ENCODE measurements at places on chromosomes 4 and X.

DNA sequence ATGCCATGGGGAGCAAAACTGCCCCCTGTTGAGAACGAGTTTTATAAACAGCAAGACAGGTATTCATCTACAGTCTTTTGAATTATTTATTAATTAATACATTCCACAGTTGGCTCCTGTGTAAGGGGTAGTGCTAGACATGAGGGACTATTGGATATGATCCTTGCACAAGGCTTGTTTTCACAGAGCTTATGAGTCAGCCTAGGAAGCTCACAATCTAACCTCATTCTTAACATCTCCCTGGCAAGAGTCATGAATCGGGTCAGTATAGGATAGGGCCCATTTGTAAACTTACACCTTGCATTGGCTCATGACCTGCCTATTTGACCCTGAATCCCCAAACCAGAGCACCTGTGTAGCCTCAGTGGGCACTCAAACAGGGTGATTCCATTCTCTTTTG lies 209.1 kb upstream of the HCCS start:
- DNase-seq, result peak; percentile 66

GRCh38 chr4:87565746-87566145 lies 36.6 kb upstream of the SPARCL1 start:
- DNase-seq, result no peak

DNA sequence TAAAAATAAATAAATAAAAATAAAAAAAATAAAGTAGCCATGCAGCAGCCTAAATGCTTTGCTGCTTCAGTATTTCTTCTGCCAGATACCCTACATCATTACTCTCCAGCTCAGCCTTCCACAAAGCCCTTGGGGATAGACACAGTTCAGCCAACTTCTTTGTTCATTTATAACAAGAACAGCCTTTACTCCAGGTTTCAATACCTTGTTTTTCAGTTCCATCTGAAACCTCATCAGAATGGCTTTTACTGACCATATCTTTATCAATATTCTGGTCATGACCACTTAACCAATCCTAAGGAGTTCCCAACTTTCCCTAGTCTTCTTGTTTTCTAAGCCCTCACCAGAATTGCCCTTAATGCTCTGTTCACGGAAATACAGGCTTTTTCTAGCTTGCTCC lies 128.3 kb upstream of the MED14 start:
- no peak for DNase-seq

DNA sequence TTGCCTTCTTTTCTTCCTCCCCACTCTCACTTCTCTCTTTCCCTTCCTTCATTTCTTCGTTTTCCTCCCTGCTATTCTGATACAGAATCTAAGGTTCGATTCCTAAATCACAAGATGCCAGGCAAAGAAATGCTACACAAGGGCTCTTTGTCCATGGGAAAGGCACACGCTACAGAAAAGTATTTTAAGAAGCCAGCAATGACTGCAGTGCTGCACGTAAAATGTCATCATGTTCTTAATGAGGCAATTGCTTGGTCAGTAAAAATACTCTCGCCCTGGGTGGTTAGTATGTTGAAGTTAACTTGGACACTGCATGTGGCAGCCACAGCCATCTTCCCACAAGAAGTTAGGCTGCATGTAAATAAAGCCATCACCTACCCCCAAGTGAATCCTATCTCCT lies 178.4 kb downstream of the DHX15 start:
- no peak for DNase-seq

- DNase-seq, result peak; percentile 70
These were observed 11.0 kb downstream of the SRD5A3 start for GRCh38 chr4:55356991-55357461.

DNA sequence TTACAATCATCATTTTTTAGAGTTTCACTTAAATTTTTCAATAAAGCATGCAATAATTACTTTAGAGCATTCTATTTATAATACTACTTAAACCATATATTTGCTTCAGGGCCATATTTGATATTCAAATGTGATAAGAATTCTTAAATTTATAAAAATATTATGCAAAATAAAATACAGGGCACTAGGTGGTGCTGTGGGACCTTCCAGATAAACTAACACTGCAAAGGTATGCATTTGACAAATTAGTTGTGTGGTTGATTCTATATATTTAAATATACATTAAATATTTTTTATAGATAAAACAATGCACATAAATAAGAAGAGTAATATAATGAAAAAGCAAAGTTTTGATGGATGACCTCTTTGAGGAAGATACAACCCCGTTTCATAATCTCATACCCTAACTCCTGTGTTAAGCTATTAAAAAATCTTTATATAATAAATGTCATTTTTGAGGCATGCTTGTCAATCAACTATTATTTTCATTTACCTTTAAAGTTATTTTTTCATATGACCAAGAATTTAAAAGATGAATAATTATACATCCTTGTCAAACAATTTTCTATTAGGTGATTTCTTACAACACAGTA lies 128.4 kb downstream of the REELD1 start:
- DNase-seq, result peak; percentile 55

DNA sequence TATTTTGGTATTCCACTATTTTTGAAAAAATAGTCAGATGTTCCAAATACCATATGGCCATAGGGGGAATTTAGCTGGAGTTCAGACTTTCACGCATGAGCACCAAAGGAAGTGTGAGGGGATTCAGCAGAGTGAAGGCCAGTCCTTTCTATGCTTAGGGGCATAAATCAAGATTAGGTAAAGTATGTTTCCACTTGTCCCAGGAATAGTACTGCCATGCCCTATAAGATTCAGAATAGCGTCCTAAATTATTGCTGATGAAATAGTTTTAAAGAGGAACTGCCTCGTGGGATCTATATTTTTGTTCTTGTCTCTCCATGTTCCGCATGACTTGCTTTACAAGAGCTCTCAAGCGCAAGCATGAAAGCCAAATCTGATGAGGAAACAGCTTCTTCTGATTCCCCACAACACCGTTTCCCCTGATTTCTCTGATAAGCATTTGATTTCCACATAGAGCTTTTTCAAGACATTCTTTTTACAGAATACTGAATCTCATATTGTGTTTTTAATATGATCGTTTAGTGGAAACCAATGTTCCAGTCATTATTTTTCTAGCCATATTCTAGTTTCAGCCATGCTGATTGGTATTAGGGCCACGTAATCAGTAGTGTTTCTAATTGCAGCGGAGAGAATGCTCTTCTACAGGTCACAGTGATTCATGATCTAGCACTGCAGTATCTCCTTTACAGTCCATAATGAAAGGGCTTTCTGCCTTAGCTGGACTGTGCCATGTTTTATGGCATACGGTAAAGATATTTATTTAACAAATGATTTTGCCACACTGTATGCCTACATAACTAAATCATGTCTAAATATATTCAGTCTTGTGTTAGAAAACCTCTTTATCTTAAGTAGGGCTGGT lies 492.3 kb downstream of the CENPC start:
- DNase-seq, result no peak

DNA sequence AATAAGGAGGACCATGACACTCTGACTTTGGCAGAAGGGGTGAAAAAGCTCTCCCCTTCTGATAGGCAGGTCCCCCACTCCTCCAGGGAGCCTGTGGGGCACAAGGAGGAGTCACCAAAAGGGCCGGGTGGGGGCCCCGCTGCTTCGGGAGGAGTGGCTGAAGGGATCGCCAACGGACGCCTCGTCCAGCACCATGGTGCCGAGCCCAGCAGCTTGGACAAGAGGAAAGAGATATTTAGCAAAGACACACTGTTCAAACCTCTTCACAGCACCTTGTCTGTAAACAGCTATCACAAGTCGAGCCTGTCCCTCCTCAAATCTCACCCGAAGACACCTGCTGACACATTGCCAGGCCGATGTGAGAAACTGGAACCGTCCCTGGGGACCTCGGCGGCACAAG lies 105.6 kb downstream of the STOX2 start:
- DNase-seq, result no peak

- peak; percentile 53 for DNase-seq
These were observed 114.6 kb downstream of the CPE start for GRCh38 chr4:165493359-165493758.

DNA sequence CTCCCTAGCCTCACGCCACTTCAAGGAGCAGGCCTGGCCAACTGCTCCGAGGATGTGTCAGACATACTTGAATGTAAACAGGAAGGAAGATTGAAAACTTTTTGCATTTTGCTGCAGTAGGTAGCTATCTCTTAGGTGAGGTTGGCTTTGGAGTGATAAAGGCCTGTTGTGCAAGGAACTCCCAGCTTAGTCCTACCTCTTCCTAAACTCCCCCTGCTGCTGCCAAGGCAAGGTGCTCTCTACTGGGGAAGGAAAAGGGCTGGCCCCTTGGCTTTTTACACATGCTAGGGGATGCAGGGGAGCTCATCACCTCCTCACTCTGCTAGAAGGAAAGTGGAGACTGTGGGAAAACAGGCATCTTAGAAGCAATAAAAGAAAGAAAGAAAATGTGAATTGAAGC lies 10.7 kb upstream of the BRS3 start:
- no peak for DNase-seq

DNA sequence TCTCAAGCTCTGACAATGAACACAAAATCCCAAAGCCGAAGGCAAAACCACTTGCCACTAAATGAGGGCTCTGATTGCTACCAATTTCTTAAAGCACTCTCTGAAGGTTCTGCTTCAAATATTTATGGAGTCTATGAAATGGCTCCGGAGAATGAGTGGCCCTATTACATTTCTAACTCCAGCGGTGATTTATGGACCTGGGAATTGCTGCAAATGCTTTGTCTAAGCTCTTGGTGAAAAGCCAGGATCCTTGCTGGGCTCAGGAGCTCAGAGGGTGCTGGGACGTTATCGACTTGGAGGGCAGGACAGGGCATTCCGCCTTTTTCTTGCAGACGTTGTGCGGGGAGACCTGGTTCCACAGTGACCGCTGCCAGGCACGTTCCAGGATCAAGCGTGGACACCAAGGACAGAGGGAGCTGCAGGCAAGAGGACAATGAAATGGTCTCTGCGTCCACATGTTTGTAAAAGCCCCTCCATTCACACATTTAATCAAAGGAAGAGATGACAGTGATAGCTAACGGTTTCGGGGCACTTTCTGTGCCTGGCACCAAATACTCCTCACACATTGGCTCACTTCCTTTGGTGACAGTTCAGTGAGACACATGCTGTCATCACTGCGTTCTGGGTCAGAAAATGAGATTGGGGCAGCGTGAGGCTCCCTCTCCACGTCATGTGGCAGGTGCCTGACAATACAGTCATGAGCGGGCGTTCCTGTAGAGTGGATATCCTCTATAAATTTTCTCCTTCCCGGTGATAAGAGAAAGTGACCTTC lies 58.8 kb downstream of the C4orf50 start:
- DNase-seq, result no peak

DNA sequence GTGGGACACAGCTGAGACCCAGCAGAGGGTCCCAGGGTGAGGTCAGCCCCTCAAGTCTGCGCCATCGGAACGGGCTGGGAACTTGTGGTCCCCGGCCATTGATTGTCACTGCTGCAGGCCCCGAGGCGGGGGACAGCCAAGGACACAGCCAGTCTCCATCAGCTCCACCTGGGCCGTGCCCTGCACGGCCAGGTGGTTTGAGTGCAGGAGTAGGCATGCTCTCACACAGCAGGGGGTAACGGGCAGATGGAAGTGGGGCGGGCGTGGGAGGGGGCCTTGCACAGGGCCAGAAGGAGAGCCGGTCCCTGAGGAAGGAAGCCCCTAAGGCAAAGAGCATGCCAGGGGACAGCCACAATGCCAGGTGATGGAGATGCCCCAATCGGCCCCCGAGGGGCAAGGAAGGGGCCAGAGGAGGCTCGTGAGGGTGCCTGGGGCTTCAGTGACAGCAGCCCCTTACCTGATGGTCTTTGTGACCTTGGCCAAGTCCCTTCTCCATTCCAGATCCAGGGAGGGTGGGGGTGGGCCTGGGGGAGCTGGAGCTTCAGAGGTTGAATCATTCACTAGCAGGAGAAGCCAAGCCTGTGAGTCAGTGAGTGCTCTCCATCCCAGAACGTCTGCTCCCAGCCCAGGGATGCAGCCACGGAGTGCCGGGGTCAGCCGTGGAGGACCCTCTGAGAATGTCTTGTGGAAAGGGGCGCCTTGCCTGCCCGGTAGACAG lies 2.3 kb downstream of the ATP2B3 start:
- DNase-seq, result peak; percentile 73

DNA sequence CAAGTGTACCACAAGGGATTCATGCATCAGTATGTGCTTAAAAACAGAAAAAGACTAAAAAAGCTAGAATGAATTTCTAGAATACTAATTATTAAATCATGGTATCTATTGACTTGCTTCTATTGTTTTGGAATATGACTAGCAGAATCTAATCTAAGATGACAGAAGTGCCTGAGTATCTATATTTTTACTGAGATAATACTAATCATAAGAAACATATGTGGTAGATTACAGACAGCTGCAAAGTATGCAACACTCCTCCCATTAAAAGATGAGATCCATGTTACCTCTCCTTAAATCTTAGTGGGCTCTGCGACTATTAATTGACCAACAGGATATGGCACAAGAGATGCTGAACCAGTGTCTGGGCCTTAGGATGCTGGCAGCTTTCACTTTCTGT lies 89.4 kb downstream of the COL25A1 start:
- no peak for DNase-seq

- DNase-seq, result no peak
These were observed 107.3 kb downstream of the PTTG2 start for GRCh38 chr4:38067499-38067898.

DNA sequence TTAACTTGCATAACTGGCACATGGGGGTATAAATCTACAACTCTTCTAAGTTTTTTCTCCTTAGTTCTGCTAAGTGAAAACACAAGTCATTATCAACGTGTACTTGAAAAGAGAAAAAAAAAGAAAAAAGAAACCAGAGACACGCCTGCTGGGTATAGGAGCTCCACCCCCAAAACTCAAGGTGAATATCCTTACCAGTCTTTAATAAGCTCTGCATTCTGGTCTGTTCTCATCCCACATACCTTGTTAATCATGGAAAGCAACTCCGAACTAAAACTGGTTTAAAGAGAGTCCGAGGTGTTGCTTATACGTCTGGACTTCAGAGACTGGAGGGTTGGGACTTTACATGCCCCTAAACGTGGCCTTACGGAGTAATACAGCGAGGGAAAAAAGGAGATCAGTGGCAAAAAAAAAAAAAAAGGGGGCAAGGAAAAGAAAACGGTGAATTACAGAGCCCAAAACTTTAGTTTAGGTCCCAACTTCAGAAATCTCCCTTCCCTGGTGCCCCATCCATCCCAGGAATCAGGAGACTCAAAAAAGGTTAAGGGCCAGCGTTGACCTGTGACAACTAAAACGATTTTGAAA lies 1.0 kb downstream of the PGRMC2 start:
- DNase-seq, result peak; percentile 61

- no peak for DNase-seq
These were observed 136.1 kb downstream of the STIM2 start for GRCh38 chr4:26996745-26997144.

DNA sequence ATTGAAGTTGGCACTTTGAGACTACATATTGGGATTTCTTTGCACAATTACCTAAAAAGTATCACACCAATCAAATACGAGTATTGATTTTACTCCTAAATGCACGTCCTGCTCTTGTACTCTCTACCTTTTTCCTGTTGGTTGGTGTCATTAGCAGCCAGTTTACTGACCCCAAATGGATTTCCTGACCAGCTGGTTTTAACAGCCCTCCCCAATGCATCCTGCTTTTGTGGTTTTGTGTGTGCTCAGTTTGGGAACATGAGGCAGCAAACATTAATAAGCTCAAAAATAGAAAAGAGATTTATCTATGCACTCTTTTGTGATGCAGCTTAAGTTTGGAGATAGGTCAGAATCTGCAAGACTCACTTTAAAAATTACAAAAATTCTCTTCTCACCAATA lies 230.3 kb downstream of the MAPK10 start:
- no peak for DNase-seq

Data from EH (cell line).